ENCODE measurements at places on chromosomes 2 and 18.

- no peak for DNase-seq
Measured at GRCh38 chr18:44149706-44150105, 531.0 kb upstream of the SETBP1 start.

DNA sequence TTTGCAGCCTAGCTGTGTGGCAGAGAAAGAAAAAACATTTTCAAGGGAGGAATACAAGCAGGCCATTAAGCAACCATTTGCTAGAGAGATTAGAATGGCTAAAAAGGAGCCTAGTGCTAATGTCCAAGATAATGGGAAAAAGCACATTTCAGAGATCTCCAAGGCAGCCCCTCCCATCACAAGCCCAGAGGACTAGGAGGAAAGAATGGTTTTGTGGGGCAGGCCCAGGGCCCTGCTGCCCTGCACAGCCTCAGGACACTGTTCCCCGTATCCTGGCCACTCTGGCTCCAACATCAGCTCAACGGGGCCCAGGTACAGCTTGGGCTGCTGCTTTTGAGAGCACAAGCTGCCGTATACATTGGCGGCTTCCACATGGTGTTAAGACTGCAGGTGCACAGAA is 16.5 kb upstream of the GBX2 start:
- no peak for DNase-seq

DNA sequence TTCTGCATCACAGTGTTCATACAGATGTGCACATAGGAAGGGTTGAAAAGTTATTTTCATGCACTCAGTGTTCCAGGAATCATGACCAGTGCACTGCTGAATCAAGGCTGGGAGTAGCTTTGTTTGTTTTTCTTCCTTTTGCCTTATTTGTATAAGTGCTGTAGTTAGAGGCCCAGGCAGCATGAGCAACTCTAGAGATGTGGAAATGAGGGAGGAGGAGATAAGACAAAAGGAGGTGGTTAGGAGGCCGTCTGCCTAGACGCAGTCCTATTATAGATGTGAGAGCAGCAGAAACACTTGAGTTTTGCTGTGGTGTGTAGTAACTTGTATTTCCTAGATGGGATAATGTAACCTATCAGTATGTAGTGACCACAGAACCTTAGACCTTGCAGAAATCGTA is 264.3 kb upstream of the RASGRP3 start:
- DNase-seq: no peak

- no peak for DNase-seq
Measured at GRCh38 chr2:26479789-26480565, 2.1 kb upstream of the OTOF start.

- no peak for DNase-seq
Measured at GRCh38 chr2:105917688-105918087, 173.0 kb downstream of the NCK2 start.

- no peak for DNase-seq
Measured at GRCh38 chr2:22991844-22992243, 393.1 kb upstream of the KLHL29 start.

- DNase-seq: no peak
Measured at GRCh38 chr18:11757084-11757590, 68.1 kb downstream of the GNAL start.

Measured in activated T-cell treated with anti-CD3 and anti-CD28 coated beads for 48 hours (primary cell).